ENCODE measurements at places on chromosomes 5 and 9. TPM values are rescaled to one million over a fixed set of nuclear protein-coding genes. Genes with fewer than 3 reads are reported as not detected.

DNA sequence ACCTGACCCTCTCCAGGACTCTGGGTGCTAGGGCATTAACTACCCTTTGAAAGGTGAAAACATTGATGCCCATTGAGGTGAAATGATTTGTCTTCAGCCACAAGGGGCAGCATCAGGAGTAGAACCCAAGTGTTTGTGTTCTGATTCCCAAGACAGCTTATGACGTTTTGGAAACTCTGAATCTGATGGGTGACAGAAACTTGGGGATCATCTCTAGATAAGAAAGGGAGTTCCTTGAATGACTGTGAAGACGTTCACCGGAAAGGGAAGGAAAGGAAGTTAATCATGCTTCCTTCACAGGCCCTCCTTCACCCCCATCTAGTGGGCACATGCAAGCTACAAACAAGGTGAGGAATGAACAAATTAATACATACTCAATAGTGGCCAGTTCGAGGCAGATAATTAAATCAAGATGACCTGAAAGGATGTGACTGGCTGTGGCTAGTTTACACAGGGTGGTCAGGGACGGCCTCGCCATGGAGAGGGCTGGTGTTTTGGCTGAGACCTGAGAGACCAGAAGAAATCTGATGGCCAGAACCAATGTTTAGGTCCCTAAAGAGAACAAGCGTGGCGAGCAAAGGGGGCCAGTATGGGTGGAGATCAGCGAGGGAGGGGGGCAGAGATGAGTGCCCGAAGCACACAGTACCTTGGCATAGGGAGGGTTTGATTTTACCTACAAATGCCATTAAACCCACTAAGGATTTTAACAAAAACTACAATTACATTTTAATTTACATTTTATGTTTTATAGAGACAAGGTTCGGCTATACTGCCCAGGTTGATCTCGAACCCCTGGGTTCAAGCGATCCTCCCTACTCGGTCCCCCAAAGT, 937 bp upstream of the SLC26A2 start:
- no peak for DNase-seq

DNA sequence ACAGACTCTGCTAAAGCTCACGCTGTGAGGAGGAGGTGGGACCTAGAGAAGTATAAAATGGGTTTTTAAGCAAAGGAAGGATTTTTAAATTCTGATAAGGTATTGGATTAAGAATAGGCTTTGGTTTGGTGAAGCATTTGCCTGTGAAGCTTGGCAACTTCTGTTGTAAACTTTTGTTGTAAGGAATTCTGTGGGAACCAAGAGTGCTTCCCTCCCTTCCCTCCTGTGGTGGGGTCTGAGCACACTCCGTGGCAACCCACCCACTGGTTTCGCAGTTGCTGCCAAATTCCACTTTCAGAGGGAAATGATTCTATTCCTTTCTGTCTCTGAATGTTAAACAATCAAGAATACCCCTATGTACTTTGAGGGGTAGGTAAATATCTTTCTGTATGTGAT, 28.6 kb upstream of the GTF2H2C start:
- DNase-seq = no peak

GRCh38 chr9:27352457-27353165, 55.7 kb upstream of the EQTN start:
- no peak for DNase-seq

DNA sequence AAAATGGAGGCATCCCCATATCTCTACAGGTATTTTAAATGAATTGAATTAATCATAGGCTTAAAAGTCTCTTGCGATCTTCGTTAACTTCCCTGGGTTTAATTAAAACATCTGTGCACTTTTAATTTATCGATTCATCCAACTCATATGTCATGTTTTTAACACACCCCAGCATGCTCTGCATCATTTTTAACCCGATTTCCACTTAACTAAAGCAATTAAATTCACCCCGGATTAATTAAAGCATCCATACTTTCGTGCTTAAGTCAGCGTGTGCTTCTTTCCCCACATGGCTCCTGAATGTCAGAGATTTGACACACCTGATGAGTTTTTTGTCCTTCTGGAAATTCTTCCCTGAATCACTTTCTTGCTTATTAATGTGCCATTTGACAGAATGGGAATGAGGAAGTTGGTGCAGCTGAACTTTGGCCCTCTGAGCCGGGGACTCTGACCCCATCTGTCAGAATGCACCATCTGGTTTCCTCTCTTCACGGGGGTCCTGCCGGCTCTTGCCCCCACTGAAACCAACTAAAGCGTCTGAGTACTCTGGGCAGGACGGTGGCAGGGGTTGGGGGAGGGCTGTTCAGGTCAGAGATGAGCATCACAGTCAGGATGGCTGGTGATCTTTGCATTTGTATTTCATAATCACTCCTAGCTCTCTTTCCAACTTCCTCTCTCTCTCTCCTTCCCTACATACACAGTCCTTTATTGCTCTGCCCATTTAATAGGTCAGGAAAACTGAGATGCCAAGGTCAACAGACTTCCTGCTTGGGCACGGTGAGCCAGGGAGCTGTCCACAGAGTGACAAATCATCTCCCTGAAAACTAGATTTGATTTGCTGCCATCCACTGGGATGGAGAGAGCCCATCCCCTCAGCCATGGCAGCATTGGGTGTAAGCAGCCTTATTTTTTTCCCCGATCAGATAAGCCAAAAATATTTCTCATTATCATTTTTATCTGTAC, 180.3 kb upstream of the WWC1 start:
- DNase-seq = no peak

GRCh38 chr5:146690880-146691355, 174.9 kb upstream of the GPR151 start:
- DNase-seq = no peak

- DNase-seq = no peak
Observed at GRCh38 chr9:133693703-133694529, 44.2 kb downstream of the SARDH start.

- DNase-seq = no peak
Observed at GRCh38 chr5:163712011-163712410, 206.6 kb downstream of the MAT2B start.

DNA sequence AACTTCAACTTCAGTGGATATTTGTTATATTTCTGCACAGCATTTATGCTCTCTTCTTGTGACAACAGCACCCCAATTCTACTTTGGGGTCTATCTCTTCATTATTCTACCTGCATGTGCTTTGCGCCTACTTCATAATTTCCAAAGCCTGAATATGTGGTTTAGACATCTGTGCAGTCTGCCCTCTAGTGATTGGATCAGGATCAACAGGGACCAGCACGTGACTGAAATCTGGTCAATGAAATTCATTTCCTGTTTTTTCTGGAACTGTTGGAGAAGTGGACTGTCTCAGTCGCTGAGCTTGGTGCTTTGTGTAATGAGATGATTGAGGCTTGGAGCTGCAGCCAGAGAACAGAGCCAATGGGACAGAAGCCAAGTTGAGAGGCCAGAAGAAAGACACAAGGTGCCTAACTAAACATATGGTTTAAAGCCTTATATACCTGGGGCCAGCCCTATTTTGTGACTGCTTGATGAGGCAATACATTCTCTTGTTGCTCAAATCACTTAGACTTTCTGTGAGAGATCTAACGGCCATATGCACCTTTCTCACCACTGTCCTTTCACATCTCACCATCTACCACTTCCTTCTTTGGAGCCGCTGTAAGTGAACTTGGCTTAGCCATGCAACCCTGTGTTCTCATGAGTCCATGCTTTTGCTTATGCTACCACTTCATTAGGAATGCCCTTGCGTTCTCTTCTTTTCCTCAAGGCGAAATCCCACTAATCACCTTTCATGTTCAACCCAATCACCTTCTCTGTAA, 68.8 kb upstream of the PPP2R2B start:
- no peak for DNase-seq

DNA sequence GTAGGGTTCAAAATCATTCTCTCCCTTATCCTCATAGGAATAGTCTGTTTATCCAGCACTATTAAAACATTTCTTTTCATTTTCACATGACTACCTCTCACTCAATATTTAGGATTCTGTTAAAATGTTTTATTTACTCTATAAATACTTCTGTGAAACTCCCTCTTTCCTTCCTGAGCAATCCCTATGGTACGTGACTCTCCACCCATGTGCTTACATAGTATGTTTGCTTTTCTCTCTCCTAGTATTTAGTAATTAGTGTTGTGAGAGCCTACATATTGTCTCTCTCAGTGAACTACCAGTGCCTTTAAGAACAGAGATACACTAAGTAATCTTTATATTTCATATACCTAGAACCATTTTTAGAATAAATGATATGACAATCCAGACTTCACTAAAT, 46.0 kb downstream of the PTPRD start:
- DNase-seq = no peak

SPATA31A3 gene
- not detected for total RNA-seq

SLC6A18 gene
- 0.27 TPM for total RNA-seq

NDUFS6 gene
- total RNA-seq = 70.7 TPM

GARIN3 gene
- total RNA-seq = not detected

PALM2AKAP2 gene
- 0.69 TPM for total RNA-seq

MATR3 gene
- total RNA-seq = 105 TPM

All from colonic mucosa (tissue), 4 donors.